Activated naive CD4-positive, alpha-beta T cell treated with anti-CD3 and anti-CD28 coated beads, Interleukin-2, amount 50 U/mL, for 72 hours (primary cell): ENCODE measurements at places on chromosomes 16 and 17.

GRCh38 chr17:50533185-50533584 is 650 bp downstream of the EPN3 start:
- DNase-seq, result no peak

GRCh38 chr17:13825526-13826040 is 223.9 kb upstream of the HS3ST3A1 start:
- no peak for DNase-seq

GRCh38 chr16:57949013-57949412 is 21.9 kb downstream of the CNGB1 start:
- no peak for DNase-seq

DNA sequence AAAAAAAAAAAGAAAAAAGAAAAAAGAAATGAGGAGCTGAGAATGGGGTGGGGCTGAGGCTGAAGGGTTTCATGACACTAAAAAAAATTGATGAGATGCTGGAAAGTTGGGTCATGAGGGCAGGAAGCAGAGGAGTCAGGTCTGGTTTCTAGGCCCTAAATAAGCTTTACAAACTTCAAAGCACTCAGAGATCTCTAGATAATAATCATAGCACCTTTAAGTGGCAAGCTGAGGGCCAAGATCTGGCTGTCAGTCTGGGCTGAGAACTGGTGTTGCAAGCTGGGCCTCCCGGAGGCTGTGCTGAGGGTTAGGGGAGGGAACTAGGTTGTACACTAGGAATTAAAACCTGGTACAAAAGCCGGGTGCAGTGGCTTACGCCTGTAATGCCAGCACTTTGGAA is 6.4 kb downstream of the ZNF764 start:
- peak; percentile 50 for DNase-seq

DNA sequence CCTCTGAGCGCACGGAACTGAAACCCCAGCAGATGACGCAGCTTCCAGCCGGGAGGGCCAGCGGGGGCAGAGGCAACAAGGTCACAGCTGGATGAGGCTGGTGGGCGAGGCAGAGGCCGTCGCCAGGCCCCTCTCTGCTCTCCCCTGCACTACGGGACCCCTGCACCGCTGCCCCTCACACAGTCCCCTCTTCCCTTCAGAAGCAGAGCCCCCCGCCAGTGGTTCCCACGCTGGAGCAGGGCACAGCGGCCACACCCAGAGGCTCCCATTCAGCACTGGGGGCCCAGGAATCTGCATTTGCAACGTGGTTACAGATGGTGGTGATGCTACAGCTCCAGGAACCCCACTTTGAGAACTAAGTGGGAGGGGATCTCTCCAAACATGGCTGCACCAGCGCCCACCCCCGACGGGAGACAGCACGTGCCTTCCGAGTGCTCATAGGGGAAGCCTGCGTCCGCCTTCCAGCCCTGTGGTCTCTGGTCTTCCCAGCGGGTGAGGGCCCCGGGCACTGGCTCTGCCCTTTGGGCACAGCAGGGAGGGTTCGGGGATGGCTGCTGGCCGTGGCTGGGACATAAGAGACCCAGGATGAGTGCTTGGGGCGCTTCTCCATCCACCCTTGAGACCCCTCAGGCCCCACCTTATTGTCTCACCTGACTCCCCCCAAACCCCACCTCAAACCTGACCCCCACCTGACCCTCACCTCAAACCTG is 4.7 kb upstream of the RAB40B start:
- no peak for DNase-seq

DNA sequence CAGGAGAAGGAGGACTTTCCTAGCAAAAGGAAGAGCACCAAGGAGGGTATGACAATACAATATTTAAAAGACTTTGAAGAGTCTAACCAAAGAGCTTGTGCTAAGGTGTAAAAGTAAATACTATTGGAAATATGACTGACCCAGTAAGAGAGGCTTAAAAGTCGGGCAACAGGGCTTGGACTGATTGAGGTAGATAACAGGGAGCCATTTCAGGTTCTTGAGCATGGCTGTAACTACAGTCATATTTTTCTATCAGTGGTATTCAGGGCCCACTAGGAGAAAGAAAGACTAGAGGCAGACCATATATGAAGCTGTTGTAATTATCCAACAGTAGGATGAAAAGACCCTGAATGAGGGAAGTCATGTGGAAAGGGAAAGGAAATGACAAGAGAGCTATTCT is 62.3 kb downstream of the SMURF2 start:
- DNase-seq, result no peak

DNA sequence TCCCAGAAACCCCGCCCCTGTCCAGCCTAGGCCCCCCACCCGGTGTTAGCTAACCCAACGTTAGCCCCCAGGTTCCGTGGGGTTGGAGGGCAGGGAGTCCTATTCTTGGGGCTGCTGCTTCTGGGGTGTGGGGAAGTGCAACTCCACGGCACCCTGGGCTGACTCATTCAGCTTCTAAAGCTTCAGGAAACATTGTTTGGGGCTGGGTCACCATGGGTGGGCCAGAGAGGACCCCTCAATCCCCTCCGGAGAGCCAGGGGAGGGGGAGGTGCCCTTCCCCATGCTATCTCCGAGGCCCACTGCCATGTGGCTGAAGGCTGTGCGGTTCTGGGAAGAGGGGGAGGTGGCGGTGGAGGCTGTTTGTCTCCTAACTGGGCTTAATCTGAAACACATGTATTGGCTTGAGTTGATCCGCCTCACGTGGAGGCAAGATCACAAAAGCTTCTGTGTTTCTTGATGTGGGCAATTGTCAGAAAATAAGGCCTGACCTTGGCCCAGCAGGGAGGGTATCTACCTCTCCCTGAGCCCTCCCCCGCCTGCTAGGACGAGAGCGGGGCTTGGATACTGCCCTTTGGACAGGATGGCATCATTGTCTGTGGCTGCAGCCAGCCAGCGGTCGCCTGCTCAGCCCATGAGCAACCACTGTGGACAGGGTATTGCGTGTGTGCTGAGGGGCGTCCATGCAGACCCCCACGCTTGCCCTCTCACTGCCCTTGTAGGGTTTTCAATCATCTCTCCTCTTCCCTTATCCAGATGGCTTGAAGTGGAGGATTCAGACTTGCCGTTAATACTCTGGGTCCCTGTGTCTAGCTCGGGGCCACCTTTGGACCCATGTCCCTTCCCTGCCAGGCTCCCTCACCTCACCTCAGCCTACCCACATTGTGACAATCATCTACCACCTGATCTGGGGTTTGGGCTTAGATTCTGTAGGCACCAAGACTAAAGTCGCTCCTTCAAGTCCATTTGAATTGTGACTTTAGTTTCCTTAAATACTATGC is 1.3 kb downstream of the SERPINF1 start:
- DNase-seq, result no peak

GRCh38 chr17:29143894-29144293 is 36.3 kb downstream of the MYO18A start:
- DNase-seq, result no peak

DNA sequence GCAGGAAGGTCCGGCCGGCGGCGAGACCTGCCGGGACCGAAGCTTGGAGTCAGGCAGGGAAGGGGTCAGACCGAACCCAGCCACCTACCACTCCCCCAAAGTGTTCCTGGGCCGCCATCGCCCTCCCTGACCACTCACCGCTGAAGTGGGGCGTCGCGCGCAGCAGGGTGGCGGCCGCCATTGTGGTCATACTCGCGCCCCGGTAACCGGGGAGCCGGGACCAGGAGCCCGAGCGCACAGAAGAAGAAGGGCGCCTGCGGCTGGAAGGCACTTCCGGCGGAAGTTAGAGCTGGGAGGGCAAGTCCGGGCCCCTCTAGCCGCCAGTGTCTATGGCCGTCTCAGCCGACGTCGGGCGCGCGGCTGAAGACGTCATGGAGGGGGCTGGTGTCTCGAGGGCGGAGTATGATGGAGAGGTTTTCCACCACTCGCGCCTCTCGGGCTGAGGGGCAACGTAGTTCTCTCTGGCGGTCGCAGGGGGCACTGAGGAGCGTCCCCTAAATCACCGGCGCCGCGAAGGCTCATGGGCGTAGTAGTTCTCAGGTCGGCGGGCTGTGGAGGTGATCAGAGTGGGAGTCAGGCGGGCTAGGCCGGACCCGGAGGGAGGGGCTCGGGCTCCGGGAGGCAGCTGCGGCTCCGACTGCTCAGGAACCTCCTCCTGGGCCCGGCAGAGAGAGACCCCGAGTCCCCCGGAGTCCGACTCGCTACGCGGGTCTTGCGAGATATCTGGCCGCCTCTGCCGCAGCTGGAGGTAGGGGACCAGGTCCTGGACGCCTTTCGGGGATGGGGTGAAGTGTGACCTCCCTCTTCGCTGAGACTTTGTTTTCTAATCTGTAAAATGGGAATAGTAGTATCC is at the start of gene TUFM:
TUFM (minus strand) TSS at position 269 of the 853 bp plus-strand sequence; CDS start at position 190, 79 bp downstream.
- DNase-seq, result peak; percentile 94

DNA sequence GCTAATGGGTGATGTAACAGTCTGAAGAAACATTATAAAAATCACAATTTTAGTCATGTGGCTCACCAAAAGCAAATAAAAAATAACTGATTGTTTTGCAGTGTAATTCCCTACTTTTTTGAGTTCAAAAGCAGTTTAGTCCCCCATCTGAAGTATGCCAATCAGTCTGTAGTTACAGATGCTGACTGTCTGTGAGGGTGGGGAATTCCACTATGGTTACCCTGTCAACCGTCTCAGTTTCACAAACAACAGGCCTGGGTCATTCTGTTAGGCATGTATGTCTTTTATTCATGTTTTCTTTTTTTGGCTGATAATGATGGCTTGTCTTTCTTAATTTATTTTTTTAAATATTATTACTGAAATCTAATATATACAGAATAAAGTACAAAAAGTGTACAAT is 69.3 kb downstream of the STXBP4 start:
- DNase-seq, result no peak
